NCI-H187 treated with DMSO at 0.1 percent for 48 hours (cell line): ENCODE measurements at places on chromosomes 1 and 21.

GRCh38 chr1:38852780-38853179 lies 6.8 kb downstream of the RRAGC start:
- no peak for DNase-seq

GRCh38 chr1:21680918-21681317 lies 11.8 kb upstream of the RAP1GAP start:
- DNase-seq = no peak

DNA sequence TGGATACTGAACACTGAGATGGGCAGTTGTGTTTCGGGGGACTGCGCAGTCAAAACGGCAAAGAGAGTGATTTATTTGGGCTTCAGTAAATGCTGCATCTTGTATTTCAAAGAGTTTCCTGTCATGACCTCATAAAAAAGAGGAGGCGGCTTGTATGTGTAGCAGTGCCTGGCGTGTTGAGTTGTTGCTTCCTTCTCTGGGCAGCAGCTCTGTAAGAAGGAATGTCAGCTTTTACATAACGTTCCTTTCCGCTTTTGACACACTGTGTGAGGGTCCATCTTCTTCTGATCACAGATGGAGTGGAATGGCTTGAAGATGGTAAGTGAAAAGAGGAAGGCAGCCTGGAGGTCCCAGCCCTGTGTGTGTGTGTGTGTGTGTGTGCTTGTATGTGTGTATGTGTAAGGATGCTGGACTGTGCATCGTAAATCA lies 941 bp downstream of the ELAVL4 start:
- peak; percentile 56 for DNase-seq

DNA sequence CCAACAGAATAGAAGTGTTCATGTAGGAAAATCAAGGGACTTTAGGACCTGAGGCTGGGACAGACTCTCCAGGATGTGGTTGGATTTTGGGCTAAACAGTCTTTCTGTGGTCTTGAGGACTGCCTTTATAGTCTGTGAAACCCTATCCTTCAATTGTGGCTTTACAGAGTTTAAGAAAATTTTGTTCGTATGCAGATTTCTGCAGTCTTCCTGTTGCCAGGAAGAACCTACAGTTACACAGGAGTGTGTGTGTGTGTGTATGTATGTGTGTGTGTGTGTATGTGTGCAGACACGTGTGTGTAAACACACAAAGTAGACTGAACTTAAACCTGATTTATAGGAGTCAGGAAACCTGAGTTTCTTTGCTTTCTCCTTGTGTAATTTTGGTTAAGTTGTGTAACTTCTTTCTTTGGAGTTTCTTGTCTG lies 22.8 kb downstream of the NEK7 start:
- no peak for DNase-seq

GRCh38 chr21:36199021-36199420 lies 42.4 kb downstream of the DOP1B start:
- no peak for DNase-seq

GRCh38 chr21:37593740-37594471 lies 227.3 kb downstream of the DYRK1A start:
- DNase-seq = no peak

DNA sequence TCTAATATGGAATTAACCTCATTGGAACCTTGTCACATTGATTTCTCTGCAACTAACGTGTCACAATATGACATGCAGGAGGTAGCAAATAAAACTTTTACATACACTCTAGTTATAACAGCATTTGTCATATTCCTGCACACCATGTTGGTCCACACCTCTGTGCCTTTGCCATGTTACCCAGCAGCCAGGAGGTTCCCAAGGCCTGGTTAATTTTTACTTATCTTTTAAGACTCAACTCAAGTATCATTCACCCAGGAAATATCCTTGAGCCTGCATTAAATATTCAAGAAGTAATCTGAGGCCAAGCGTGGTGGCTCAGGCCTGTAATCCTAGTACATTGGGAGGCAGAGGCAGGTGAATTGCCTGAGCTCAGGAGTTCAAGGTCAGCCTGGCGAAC lies 447.2 kb upstream of the NR5A2 start:
- no peak for DNase-seq

GRCh38 chr1:90386899-90387720 lies 330.0 kb downstream of the BARHL2 start:
- no peak for DNase-seq

DNA sequence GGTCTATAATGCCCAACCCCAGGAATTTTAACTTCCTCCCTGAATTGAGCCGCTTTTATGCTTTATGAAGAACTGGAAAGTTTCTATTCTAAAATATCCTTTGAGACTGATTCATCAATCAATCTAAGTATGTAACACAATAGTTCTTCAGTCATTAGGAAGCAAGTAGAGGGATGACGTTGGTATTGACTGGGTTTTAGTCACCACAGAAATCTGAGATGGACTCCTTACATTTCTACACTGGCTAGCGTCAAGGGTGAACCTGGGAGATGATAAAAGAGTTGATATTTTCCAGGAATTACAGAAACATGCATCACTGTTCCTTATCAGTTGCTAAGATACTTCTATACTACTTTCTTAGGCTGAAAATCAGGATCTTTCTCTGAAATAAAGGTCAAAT lies 308.0 kb downstream of the HMCN1 start:
- DNase-seq = no peak

GRCh38 chr1:191609305-191609704 lies 549.0 kb upstream of the RGS18 start:
- DNase-seq = no peak

DNA sequence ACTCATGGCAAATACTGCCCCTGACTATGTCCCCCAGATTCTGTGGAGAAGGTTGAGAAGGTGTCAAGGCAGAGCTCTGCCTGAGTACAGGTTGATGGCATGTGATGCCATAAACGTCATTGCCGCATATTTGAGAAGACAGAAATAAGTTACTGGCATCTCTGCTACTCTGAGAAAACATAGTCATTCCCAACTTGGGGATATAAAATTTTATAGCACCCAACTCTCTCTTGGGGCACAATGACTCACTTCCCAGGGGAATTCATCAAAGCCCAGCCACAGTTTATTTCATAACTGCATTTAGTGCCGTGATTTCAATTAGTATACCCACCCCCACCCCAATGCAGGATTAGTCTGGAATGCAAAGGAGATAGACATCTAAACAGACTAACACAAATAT lies 101.9 kb upstream of the TNR start:
- no peak for DNase-seq

GRCh38 chr21:17352996-17353655 lies 159.7 kb upstream of the CXADR start:
- DNase-seq = peak; percentile 93

DNA sequence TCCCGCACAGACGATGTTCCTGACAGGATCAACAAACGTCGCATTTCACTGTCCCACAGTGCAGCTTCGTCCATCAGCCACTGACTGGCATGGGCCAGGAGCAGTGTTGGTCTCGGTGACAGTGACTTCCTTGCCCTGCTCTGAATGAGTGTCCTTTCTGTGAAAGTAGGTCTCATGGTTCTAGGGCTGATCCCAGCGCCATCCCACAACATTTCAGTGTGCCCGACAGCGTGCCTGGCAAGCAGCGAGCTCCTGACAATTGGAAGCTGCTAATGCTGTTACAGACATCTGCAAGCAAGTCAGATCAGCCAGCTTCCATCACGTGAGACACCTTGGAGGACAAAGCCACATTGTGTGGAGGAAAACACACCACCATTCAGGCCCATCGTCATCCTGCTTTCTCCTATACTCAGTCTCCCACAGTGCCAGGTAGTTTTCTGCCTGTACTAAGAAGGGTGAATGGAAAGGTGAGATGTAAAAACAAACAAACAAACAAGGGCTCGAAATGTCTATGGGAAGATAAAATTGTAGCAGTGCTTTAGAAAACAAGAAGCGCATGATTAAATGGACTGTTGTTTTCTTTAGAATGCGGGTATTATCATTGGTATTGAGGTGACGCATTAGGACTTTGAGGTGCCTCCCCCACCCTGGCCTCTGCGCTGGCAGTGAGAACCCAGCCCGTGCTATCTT lies 21.9 kb downstream of the ERRFI1 start:
- no peak for DNase-seq

DNA sequence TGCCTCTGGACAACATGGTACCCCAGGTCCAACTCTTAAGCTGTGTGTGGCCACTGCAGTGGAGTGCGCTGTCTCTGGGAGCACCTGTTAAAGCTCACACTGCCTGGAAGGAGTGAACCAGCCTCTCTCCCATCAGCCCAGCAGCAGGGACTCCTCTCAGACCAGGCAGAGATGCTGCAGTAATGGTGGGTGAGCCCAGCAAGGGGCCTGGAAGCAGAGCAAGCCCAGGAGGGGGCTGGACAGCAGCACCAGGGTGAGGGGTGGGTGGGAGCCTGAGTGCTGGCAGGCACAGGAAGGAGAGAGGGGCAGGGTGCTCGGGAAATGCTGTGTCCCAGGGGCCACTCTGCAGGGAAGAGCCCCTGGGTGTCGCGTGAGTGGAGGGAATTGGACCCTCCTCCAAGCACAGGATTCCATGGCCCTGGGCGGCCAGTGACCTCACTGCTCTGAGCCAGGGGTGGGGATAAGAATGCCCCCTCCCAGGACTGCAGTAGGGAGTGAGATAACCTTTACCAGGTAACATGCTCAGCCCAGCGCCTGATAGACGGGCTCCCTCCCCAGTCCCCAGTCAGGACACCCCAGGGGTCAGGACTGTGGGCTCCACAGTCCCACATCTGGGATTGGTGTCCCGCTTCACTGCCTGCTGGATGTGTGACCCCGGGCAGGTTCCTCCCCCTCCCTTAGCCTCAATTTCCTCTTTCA lies 313.1 kb downstream of the MATN1 start:
- DNase-seq = no peak

- DNase-seq = no peak
These were observed 53.7 kb downstream of the ZNF697 start for GRCh38 chr1:119594376-119594775.

DNA sequence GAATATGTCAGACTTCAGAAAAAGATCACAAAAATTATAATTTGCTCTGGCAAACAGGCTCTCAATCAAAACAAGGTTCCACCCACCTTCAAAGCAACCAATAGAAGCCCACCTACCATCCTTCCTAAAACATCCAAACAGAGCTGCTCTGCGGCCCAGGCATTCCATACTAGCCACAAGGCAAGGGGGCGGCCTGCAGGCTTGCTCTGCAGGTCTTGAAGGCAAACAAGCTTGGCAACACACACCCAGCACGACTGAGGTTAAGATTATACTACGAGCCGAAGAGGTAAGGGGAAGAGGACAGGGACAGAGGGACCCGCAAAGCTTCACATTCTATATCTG lies 207.3 kb downstream of the SLC45A1 start:
- DNase-seq = no peak

DNA sequence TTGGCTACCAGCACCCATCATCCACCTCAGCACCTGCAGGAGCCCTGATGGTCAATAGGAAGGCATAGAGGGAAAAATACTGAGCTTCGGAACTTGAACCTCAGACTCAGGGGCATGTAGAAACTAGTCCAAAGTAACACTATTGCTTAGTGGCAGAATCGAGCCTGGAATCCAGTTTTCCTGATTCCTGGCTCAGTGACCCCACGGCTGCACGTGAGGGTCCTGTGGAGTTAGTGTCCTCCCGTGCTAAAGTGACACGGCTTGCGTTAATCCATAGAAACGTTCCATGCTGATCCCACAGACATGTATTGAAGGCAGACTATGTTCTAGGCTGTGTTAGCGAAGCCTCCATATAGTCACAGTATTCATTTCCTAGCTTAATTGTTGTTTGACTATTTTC lies 747.0 kb upstream of the TPTE start:
- DNase-seq = no peak

DNA sequence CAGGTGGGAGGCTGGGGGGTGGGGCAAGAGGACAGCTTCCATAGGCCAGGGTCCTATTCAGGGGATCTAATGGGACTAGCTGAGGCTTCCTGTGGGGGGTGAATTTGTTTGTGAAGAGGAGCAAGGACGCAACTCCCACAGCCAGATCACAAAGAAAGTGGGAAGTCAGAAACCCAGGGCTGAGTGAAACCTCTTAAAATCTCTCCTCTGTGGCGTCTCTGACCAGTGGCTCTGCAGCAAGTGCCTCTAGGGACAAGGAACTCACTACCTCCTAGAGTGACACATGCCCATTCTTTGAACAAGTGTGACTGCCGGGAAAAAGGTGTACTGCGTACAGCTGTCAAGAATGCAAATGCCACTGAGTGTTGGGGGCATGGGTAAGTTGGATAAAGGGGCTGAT lies 187.9 kb downstream of the HIVEP3 start:
- DNase-seq = no peak

DNA sequence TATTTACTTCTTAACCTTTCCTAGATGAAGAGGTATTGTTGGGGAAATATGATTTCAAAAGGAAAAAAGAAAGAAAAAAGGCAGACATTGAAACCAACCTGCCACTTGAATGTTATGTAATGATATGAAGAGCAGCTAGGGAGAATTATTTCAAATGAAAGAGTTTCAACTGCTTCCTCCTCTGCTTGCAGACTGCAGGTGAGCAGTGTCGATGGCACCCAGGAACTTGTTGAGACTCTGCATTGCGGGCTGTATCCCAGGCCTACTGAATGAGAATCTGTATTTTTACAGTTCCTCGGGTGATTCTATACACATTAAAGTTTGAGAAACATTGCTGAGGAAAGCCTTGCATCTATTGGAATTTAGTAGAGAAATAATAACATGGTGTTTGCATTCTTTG lies 3.7 kb upstream of the RUNX1 start:
- DNase-seq = no peak

GRCh38 chr1:72007312-72007711 lies 275.0 kb downstream of the NEGR1 start:
- DNase-seq = no peak

DNA sequence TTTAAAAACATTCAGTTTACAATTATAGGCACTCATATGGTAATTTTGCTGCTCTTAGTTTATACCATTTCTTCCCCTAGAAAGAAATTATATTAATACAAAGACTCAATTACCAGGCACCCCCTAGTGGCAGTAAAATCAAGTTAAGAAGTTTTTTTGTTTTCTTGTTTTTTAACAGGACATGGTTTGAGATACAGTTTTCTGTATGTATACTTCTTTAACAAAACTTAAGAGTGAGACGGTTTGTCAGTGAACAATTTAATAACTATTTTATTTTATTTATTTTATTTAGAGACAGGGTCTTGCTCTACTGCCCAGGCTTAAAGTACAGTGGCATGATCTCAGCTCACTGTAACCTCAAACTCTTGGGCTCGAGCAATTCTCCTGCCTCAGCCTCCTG lies 224.6 kb downstream of the FAF1 start:
- no peak for DNase-seq

- no peak for DNase-seq
These were observed 33.5 kb upstream of the ABCD3 start for GRCh38 chr1:94384485-94385265.

- DNase-seq = no peak
These were observed 12.2 kb upstream of the VN1R5 start for GRCh38 chr1:247243524-247244137.

- DNase-seq = no peak
These were observed 57.3 kb downstream of the LAMC2 start for GRCh38 chr1:183243161-183244050.

DNA sequence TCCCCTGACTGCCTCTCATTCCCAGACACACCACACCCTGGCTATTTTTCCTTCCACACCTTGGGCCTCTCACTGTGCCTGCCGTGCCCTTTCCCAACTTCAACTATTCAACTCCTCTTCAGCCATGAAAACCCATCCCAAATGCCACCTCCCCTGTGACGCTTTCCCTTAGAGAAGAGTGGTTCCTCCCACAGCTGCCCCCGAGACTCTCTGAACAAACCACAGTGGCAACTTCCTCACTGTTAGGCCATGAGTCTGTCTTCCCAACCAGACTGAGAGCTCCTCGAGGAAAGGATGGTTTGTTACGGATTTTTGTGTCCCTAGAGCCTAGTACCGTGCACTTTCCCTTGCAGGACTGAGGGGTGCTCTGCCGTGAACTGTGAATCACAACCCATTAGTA lies 59.2 kb downstream of the LRRN2 start:
- no peak for DNase-seq
